Caco-2 (cell line): ENCODE measurements at places on chromosomes 16 and 17. TPM values are rescaled to one million over a fixed set of nuclear protein-coding genes. Genes with fewer than 3 reads are reported as not detected.

DNA sequence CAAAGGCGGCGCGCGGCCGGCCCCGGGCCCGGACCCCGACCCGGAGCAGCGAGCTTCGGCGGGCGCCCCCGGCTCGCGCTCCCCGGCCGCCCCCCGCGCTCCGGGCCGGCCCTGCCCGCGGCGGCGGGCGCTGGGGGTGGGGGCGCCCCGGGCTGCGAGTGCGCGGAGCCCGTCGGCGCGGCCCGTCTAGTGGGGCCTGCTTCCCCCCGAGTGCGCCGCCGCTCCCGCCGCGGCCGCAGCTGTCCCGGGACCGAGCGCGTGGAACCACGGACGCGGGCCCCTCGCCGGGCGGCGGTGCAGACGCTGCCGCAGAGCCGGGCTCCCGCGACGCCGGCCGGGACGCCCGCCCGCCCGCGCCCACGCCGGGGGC is 308 bp downstream of the ADCY9 start:
- H3K4me1 ChIP-seq, result peaks cover 5% of the 10 kb centered on the region; the same call in 1 of the 2 replicates
- H3K27ac ChIP-seq, result no peak overlapping the region
- DNase-seq, result no peak
- H3K36me3 ChIP-seq, result no peaks in the 10 kb centered on the region
- no peaks in the 10 kb centered on the region for H3K27me3 ChIP-seq

- no peak overlapping the region for H3K27ac ChIP-seq
- H3K4me1 ChIP-seq, result peaks cover 5% of the 10 kb centered on the region; the same call in 1 of the 2 replicates
- DNase-seq, result no peak
- no peaks in the 10 kb centered on the region for H3K36me3 ChIP-seq
- H3K4me3 ChIP-seq, result no peak overlapping the region
Measured at GRCh38 chr16:66250686-66251431, 115.6 kb upstream of the CDH5 start.

- no peaks in the 10 kb centered on the region for H3K27me3 ChIP-seq
- H3K4me3 ChIP-seq, result no peak overlapping the region
- H3K27ac ChIP-seq, result no peak overlapping the region
- DNase-seq, result no peak
- peaks cover 11% of the 10 kb centered on the region; the same call in 1 of the 2 replicates for H3K4me1 ChIP-seq
Measured at GRCh38 chr16:11053916-11054460, 109.6 kb downstream of the CLEC16A start.

DNA sequence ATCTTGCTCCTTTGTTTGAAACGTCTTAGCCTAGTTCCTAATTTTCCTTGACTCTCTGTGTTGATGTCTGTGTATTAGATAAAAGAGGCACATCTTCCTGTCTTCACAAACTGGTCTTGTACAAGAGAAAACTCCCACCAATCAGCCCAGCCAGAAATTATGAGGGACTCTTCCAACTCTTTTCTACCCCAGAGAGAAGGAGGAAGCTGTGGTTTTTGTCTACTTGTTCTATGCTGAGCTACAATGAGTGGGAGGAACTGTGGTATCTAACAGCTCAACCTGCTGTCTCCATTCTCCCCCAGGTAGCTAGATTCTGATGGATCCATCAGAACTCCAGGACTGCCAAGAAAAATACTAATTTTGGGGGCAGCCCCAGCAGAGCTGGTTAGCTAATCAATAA is 392.5 kb downstream of the HS3ST3B1 start:
- no peak for DNase-seq
- H3K27ac ChIP-seq, result no peak overlapping the region
- no peaks in the 10 kb centered on the region for H3K4me1 ChIP-seq
- no peaks in the 10 kb centered on the region for H3K36me3 ChIP-seq

- no peaks in the 10 kb centered on the region for H3K27me3 ChIP-seq
- H3K4me3 ChIP-seq, result no peak overlapping the region
- DNase-seq, result no peak
- H3K4me1 ChIP-seq, result no peaks in the 10 kb centered on the region
- H3K36me3 ChIP-seq, result no peaks in the 10 kb centered on the region
Measured at GRCh38 chr17:9959377-9959981, 54.4 kb upstream of the RCVRN start.

KRTAP9-4 gene
- not detected in 2 replicates for total RNA-seq

- H3K27ac ChIP-seq, result peak overlapping the region; percentile 6
- H3K27me3 ChIP-seq, result no peaks in the 10 kb centered on the region
- DNase-seq, result no peak
- H3K4me1 ChIP-seq, result peaks cover 12% of the 10 kb centered on the region; the same call in 1 of the 2 replicates
Measured at GRCh38 chr17:82837586-82838320, 2.1 kb downstream of the ZNF750 start.

- no peak for DNase-seq
- H3K4me3 ChIP-seq, result no peak overlapping the region
- no peaks in the 10 kb centered on the region for H3K36me3 ChIP-seq
Measured at GRCh38 chr17:59558953-59559352, 6.5 kb upstream of the DHX40 start.

- 0 out of 2 replicates have a peak, but pooled peaks cover 1% of the 10 kb centered on the region for H3K36me3 ChIP-seq
- no peak overlapping the region for H3K27ac ChIP-seq
- H3K4me1 ChIP-seq, result no peaks in the 10 kb centered on the region
- H3K27me3 ChIP-seq, result no peaks in the 10 kb centered on the region
- H3K4me3 ChIP-seq, result no peak overlapping the region
- DNase-seq, result no peak
Measured at GRCh38 chr17:266219-266618, 84.8 kb upstream of the DOC2B start.

DNA sequence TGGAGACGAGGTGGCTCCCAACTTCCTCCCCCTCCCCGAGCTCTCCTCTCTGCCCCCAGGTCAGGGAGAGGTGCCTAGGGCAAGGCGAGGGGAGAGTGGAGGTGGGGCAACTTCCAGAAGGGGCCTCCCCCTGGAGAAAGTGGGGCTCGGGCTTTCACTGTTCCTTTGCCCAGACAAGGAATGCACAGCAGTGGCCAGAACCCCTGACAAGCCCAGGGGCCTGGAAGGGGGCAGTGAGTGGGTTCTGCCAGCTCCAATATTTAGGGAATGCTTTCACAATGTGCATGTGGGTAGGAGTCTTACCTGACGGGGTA is 11.7 kb upstream of the SP2 start:
- no peaks in the 10 kb centered on the region for H3K27me3 ChIP-seq
- no peaks in the 10 kb centered on the region for H3K36me3 ChIP-seq
- no peak overlapping the region for H3K4me3 ChIP-seq
- peaks cover 52% of the 10 kb centered on the region for H3K4me1 ChIP-seq

CCDC57 gene
- 31.0 and 32.2 TPM in 2 replicates for total RNA-seq

GRCh38 chr16:62853887-62854286 is 817.6 kb upstream of the CDH8 start:
- H3K27me3 ChIP-seq, result no peaks in the 10 kb centered on the region
- H3K36me3 ChIP-seq, result no peaks in the 10 kb centered on the region
- no peak overlapping the region for H3K4me3 ChIP-seq
- H3K4me1 ChIP-seq, result no peaks in the 10 kb centered on the region
- no peak overlapping the region for H3K27ac ChIP-seq

CENPX gene
- total RNA-seq, result 85.3 and 94.9 TPM in 2 replicates

GPRC5C gene
- 75.0 and 83.2 TPM in 2 replicates for total RNA-seq

GRCh38 chr17:16926061-16926511 is 45.8 kb downstream of the TNFRSF13B start:
- H3K27me3 ChIP-seq, result no peaks in the 10 kb centered on the region
- no peak overlapping the region for H3K27ac ChIP-seq
- peak; percentile 26 for DNase-seq
- no peak overlapping the region for H3K4me3 ChIP-seq

GRCh38 chr16:22123759-22124490 is 31.6 kb downstream of the VWA3A start:
- H3K27ac ChIP-seq, result no peak overlapping the region
- DNase-seq, result no peak
- H3K4me1 ChIP-seq, result no peaks in the 10 kb centered on the region
- no peak overlapping the region for H3K4me3 ChIP-seq

PLLP gene
- total RNA-seq, result 53.0 and 54.0 TPM in 2 replicates

GRCh38 chr17:78673395-78673794 is 96.2 kb upstream of the DNAH17 start:
- DNase-seq, result no peak
- H3K4me3 ChIP-seq, result no peak overlapping the region
- no peaks in the 10 kb centered on the region; the same call in 1 of the 2 replicates for H3K36me3 ChIP-seq
- peaks cover 11% of the 10 kb centered on the region for H3K4me1 ChIP-seq
- no peaks in the 10 kb centered on the region for H3K27me3 ChIP-seq

DNA sequence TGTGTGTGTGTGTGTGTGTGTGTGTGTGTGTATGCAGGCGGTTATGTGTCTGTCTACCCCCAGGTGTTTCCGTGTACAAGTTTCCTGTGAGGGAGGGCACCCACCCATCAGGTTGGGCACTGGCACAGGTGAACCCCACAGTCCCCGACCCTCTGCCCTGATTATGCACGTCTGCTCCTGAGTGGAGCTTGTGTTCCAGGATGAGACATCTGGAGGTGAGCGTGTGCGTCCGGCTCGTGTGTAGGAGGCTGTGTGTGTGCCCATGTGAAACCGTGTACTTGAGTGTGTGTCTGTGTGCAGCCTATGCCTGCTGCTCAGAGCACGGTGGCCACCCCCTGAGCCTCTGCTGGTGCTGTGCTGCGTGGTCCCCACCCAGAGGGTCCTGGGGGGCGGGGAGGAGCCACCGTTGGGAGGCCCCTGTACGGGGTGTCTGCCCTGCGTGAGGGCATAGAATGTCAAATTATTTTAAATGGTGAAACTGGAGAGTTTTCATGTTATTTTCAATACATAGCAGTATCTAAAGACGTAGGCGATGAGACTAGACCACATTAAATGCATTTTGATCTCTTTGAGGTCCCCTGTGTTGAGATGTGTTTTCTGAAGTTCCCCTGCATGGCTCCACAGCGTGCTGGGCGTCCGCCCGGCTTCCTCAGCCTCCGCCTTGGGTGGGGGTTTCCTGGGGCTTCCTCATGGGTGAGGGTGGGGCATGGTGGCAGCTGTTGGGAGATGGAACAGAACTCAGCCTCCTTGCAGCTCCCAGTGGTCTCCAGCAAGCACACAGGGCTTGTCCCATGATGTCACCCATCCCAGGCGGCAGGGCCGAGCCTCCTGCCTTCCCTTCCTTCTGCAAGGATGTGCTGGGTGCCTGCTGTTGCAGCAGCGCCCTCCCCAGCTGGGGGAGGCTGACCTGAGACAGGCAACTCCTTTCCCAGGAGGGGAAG is 43.4 kb downstream of the KCNJ12 start:
- no peaks in the 10 kb centered on the region for H3K4me1 ChIP-seq
- no peaks in the 10 kb centered on the region for H3K27me3 ChIP-seq
- H3K4me3 ChIP-seq, result no peak overlapping the region
- H3K36me3 ChIP-seq, result no peaks in the 10 kb centered on the region

USP32 gene
- total RNA-seq, result 50.3 and 53.3 TPM in 2 replicates

TPSD1 gene
- not detected in 2 replicates for total RNA-seq

DNA sequence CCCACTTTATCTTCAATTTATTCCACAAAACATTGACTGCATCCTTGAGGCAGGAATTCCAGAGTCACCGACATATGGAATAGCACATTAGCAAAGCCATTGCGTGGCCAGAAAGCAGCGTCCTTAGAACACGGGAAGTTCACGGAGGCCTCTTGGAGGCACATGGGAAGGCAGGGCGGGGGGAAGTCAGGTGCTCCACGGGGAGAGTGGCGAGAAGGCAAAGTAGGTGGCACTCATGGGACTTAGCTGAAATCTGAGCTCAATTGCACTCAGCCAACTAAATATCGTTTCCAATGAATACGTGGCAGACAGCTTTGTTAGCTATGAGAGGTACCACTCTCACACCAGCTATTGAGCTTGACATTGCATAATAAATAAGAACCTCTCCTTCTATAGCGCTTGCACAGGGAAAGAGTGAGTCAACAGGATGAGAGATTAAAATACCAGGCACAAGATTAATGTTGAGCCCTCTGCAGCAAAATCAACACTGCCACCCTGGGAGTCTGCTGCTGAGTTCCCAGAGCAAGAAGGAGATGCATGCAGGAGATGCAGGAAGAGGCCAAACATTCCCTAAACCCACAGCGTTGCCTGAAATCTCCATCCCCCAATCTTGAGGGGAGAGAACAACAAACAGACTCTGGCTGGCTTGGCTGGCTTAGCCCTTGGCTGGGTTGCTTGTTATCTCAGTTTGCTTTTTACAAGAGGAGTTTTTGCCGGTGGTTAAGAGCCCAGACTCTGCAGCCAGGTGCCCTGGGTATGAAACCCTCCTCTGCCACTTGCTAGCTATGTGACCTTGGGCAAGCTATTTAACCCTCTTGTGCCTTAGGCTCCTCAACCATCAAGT is 28.8 kb downstream of the ABCC12 start:
- no peak for DNase-seq
- no peak overlapping the region for H3K4me3 ChIP-seq
- H3K36me3 ChIP-seq, result no peaks in the 10 kb centered on the region
- no peaks in the 10 kb centered on the region for H3K27me3 ChIP-seq

DNA sequence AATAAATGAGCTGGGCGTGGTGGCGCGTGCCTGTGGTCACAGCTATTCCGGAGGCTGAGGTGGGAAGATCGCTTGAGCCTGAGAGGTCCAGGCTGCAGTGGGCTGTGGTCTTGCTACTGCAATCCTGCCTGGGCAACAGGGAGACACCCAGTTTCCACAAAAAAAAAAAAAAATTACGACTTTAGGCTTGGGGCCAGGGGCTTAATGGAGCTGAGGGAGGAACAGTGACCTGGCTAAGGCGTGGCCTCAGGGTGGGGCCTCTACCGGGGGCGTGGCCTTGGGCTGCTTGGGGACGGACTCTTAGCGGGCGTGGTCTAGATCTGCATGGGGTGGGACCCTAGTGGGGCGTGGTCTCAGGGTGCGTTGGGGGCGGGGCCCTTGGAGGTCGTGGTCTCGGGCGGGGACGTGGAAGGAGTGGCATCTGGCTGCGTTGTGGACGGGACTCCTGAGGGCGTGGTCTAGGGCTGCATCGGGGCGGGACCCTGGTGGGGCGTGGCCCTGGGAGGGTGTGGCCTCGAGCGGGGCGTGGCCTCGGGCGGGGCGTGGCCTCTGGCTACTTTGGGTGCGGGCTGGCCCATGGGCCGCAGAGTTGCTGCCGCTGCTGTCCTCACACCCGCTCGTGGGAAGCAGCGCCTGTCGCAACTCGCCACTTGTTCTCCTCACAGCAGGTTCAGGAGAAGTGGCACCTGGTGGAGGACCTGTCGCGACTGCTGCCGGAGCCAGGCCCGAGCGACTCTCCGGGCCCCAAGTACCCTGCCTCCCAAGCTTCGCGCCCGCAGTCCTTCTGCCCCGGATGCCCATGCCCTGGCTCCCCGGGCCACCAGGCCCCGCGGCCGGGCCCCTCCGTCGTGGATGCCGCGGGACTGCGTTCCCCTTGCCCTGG is 5.8 kb upstream of the C17orf99 start:
- no peaks in the 10 kb centered on the region for H3K27me3 ChIP-seq
- no peak overlapping the region for H3K4me3 ChIP-seq
- H3K4me1 ChIP-seq, result peaks cover 31% of the 10 kb centered on the region

- no peaks in the 10 kb centered on the region for H3K4me1 ChIP-seq
- no peaks in the 10 kb centered on the region for H3K27me3 ChIP-seq
Measured at GRCh38 chr17:8005967-8006730, 3.7 kb downstream of the GUCY2D start.

DNA sequence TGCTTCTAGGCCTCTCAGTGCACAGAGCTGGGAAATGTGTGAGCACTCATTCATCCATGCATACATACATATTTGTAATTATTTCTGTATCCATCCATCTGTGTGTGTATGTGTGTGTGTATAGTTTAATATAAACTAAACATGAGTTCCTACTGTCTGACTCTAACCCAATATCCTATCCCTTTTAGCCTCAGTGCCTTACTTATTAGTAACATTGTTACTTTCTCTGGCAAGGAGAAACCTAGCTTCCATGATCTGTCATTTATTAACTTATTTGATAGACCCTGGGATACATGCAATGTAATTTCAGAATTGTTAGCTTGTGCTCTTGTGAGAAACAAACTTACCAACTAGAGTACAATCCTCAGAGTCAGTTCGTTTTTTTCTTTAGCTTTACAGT is 59.0 kb upstream of the WSCD1 start:
- H3K27me3 ChIP-seq, result no peaks in the 10 kb centered on the region
- no peak overlapping the region for H3K27ac ChIP-seq
- H3K36me3 ChIP-seq, result no peaks in the 10 kb centered on the region
- no peaks in the 10 kb centered on the region for H3K4me1 ChIP-seq
- H3K4me3 ChIP-seq, result no peak overlapping the region

ITGB3 gene
- 0.48 and 1.2 TPM in 2 replicates for total RNA-seq
